ENCODE measurements at places on chromosomes 3 and 15. TPM values are rescaled to one million over a fixed set of nuclear protein-coding genes. Genes with fewer than 3 reads are reported as not detected.

DNA sequence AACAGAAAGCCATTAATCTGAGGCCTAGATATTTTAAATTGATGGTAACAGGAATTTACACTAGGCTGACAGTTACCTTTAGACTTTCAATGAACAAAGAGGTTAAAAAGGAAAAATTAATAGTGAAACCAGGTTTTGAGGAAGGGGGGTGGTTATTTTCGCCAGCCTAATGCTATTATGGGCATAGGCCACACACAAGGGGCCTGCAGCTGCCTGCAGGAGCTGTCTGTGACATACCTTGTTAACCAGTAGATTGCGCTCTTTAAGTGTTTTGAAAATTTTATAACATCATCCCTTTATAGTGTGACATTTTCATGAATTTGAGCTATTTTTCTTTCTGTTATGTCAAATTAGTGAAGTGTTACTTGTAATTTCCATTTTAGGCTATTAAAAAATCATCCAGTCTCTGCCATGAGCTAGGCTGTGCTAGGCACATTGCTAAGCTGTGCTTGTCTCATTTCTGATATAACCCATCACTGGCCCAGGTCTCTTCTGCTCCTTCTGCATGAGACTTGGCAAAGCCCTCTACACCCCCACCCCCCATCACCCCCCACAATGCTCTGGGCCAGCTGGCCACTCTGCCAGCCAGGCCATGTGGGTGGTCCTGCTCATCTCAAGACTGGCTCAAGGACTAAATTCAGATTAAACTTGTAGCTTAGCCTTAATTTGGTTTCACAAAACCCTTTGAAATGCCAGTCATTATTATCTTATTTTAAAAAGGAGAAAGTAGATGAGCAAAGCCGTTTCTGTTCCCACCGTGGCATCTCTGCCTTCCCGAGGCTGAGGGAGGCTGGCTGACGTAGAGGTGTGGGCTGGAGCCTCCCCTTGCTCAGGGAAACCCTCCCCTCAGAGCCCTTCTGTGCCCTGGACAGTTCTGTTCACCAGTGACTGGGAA, 48.4 kb upstream of the SEC22A start:
- no peak for DNase-seq

DNA sequence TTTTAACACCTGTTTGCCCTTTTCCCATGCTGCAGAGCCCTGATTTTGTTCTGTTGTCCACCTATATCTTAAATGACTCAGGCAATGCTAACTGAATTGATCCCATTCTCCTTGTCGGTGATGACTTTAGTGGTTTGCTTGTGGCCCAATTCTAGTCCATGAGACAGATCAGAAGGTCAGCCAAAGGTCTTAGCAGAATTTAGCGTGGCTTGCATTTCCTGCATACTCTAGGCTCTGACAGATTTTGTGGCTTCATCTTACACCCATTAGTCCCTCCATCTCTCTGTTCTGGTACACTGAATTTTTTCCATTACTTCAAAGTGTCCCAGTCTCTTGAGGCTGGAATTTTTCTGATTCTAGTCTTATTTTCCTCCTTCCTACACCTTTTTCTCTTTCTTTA, 161.9 kb downstream of the STAC start:
- DNase-seq: no peak

DNA sequence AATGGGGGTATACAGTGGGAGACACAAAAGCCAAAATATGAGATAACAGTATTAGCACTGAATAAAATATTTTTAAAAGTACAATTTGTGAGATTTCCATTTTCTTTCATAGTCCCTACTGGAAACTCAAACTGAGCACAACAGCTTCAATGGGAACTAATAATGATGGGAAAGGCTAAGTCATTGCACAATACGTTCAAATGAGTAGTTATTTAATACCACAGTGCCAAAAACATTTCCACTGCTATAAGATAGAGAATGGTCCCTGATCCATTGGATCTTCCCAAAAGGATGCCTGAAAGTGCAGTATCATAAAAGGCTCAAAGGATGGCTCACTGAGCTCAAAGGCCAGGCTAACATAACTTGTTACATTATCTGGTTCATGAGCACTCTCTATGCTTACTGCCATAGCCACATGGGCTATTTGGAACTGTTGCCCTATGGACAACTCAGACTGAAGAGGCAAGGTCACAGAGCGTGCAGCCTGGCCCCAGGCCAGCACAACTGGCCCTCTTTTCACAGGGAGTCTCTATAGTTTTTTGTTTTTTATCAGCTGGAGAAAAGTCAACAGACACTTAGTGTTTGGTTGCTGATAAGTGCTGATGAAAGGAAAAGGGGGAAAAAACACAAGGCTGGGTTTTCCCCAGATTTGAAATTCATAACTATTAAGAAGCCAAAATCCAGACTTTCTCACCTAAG, 54.1 kb upstream of the PPIB start:
- DNase-seq: no peak

DNA sequence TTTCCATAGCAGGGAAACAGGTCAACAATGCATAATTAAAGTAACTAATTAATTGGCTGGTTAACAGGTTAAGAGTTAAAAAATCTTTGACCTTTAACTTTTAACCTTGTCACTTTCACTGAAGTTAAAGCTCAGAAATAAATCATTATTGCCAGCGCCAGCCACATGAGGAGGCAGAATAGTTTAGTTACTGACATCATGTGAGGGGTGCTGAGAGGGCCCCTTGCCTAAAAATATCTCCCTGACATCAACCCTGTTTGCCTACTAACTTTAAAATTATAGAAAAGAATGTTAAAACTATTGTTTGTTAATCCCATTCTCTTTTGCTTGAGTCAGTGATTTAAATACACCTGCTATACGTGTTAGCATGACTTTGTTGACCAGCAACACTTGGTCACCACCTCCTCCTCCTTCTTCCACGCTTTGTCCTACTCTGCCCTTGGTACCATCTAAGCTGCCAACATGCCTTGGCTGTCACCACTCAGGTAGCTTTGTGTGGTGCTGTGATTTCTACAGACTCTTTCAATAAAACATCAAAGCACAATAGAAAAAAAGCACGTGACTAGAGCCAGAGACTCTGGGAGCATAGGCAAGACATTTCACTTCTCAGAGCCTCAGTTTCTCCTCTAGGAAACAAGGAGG, 2.7 kb downstream of the FBXO40 start:
- no peak for DNase-seq

DNA sequence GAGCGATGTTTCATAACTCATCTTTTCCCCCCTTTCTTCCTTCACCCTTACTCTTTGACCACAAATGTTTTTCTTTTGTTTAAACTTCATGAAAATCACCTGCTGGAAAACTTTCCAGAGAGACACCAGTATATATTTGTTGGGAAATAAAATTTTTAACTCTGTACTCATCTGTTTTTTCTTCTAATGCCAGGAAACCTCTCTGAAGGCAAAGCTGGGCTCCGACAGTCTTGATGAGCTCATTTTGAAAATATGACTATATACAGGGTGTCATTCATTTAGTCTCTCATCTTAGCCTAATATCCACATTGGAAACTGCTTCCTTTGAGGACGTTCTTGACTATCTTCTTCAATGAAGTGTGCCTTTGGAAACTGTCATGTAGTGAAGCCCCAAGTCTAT, 339.6 kb upstream of the ROBO2 start:
- DNase-seq: no peak

DNA sequence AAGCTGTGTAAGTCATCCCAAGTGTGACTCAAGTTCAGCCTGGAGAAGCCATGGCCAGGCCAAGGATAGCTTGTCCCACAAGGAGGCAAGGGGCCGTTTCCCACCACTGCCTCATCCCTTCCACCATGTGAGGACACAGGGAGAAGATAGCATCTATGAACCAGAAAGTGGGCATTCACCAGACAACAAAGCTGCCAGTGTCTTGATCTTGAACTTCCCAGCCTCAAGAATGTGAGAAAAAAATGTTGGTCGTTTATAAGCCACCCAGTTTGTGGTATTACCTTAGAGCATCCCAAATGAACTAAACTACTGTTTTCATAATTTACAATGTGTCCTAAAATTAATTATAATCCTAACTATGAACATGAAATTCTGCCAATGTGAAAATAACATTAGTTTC, 930.8 kb upstream of the CFAP20DC start:
- DNase-seq: no peak

GRCh38 chr15:52289629-52290081, 5.9 kb downstream of the MYO5C start:
- DNase-seq: no peak

DNA sequence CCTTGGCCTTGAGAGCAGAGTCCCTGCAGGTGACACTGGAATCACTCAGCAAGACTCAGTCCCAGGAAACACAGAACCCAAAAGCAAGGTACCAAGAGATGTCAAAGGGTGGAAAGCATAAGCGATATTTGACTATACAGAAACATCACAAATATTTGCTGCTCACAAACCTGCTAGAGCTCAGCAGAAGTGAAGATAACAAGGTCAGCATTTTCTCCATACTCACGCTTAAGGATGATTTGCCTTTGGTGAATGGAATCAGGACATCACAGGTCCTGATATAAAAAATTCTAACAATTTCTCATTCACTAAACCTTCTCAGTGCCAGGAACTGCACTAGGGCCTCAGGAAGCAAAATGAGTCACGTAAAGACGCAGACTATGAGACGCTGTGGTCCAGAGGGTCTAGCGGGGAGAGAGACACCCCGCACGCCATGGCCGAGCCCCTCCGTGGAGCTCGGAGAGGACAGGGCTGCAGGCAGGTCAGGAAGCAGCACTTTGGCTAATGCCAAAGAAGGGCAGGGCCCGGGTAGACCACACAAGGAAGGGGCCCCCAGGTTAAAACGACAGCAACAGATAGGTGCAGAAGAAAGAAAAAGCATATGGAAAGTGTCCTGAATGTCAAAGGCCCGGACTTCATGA, 10.7 kb downstream of the PCSK6 start:
- DNase-seq: no peak

DNA sequence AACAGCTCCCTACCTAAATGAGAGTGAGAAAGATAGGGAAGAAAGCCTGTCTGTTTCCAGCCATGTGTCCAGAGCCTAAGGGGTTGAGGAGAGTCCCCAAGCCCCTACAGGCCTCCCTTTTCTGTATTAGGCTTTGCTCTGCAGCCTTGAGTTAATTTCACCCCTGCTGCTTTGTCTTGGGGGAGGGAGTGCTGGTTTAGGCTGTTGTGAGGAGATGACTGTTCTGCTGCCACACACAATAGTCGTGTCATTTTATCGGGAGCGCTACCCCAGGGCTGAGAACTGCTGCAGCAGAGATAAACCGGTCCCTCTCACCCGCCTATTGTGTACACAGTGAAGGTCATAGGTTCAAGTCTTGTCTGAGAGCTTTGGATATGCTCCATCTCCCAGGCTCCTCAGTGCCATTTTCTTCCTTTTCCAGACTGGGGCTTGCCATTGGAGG, 1.4 kb downstream of the ZNF609 start:
- DNase-seq: no peak

- DNase-seq: no peak
Observed at GRCh38 chr3:107705046-107705445, 182.3 kb downstream of the BBX start.

DNA sequence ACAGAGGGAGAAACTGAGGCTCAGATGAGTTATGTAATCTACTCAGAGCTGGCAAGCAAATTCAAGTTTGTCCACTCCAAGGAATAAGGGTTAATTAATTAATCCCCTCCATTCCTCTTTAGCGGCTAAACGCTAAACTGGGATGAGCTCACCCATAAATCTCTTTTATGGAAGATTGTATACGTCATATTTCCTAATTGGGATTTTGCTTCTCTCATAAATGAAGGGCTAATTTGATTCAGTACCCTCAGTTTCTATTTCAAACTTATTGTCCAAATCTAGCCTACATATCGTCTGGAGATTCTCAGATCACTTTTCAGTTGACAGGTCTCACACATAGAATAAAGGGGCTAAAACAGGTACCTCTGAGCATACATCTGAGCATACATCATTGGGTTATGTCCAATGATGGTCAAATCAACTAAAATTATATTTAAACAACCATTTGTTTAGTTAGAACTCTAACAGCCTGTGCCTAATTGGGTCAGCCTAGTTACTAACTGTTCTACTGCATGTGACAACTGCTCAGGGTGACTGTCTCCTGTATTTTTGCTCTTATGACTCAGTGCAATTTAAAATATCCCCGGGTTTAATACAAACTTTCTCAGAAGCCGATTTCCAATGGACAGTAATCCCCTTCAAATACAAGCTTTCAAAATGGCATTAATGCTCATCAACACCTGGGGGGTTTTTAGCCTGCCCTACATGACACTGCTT, 57.6 kb upstream of the PLXND1 start:
- no peak for DNase-seq

- DNase-seq: no peak
Observed at GRCh38 chr3:16728770-16729745, 123.8 kb upstream of the DAZL start.

DNA sequence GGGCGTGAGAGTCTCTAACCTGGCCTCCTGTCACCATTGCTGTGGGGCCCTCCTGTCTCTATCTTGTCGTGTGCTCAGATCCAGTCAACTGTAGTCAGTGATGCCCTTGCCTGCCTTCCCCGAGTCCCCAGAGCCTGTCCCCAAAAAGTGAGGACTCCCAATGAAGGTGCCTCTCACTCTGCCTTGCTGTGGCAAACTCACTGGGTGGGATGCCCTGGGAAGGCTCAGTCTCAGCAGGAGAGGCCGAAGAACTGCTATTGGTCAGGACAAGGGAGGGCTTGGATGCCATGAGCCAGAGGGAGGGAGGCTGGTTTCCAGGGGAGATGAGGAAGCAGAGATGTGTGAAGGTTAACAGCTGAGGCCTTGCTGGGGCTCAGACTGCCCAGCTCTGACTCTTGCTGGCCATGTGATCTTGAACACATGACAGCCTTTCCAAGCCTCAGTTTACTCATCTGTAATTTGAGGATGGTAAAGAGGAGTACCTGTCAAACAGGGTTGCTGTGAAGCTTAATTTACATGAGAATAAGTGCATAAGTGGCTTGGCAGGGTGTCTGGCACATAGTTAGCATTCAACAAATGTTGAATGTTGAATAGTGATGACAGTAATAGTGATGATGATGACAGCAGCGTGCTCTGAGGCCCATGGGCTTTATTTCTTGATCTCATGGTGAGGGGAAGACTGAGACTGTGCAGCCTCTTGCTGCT, 8.2 kb downstream of the KY start:
- DNase-seq: no peak

DNA sequence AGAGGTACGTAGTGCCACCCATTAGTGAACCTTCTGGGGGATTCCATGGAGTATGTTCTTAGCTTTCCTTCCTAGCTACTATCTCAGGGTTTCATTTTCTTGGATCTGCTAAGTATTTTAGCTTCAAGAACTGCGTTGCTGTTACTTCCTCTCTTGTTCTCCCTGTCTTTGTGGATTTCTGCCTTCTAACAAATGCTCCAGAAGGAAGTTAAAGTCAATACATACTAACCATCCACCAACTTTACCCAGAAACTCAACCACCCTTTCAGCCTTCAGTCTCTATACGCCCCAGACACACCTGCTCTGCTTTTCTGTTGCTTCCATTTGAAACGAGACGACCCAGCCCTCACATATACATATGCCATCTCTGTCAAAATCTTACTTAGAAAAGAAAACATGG, 2.4 kb upstream of the KLF13 start:
- no peak for DNase-seq

GRCh38 chr3:191330530-191331048, 263 bp upstream of the UTS2B start:
- no peak for DNase-seq

Gene TRH
- polyA plus RNA-seq: 0.38 TPM

Gene IQCF5
- not detected for polyA plus RNA-seq

Gene ATP2B2
- 0.61 TPM for polyA plus RNA-seq

Gene C2CD4A
- polyA plus RNA-seq: 0.29 TPM

All from left renal cortex interstitium (tissue), 4 donors.